ENCODE measurements at places on chromosomes 6 and 20. TPM values are rescaled to one million over a fixed set of nuclear protein-coding genes. Genes with fewer than 3 reads are reported as not detected.

Gene SLC2A10
- total RNA-seq, result 21.8 TPM

Gene ADAT2
- 2.5 TPM for total RNA-seq

Gene TP53TG5
- total RNA-seq, result not detected

Gene TNNC2
- 0.81 TPM for total RNA-seq

Gene PACRG
- 3.2 TPM for total RNA-seq

Gene DEFB126
- total RNA-seq, result not detected

Gene MYCT1
- 6.8 TPM for total RNA-seq

Gene EBF4
- 12.7 TPM for total RNA-seq

Gene SMPDL3A
- 27.9 TPM for total RNA-seq

Gene OR2H1
- total RNA-seq, result not detected

Gene TNF
- total RNA-seq, result 6.6 TPM

Gene DLL1
- total RNA-seq, result 13.0 TPM

Gene RNF39
- total RNA-seq, result 2.5 TPM

Gene NRSN1
- total RNA-seq, result 0.12 TPM

Gene BPIFB1
- total RNA-seq, result 0.78 TPM

Gene CST2
- total RNA-seq, result not detected

Gene ADGRG6
- 13.9 TPM for total RNA-seq

Gene KHDC1
- 2.9 TPM for total RNA-seq

Gene AAR2
- total RNA-seq, result 26.1 TPM

Gene BPI
- 0.72 TPM for total RNA-seq

Gene FLRT3
- 33.2 TPM for total RNA-seq

Gene RSPH4A
- 0.49 TPM for total RNA-seq

Gene AVP
- not detected for total RNA-seq

Gene NELFE
- 52.1 TPM for total RNA-seq
